ENCODE measurements at places on chromosomes 1 and 21.
A peak's percentile ranks its signal among the peaks of the same experiment; 100 is the strongest.

DNA sequence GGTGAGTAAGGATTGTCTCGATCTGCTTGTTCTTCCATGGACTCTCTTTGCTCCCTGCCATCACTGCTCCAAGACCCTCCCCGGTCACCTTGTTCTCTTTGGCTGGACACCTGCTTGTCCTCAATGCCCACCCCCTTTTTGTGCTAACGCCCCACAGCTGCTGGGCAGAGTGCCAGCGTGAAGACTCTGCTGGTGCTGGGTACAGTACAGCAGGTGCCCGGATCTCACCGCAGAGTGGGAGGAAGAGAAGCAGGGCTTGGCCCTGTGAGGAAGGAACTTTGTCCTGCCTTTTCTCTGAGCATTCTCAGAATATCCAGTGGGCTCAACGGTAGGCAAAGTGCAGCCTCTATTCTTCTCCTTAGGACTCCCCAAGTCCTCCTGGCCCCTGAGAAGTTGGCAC lies 90.1 kb downstream of the PLXNA2 start:
- no peak for DNase-seq

DNA sequence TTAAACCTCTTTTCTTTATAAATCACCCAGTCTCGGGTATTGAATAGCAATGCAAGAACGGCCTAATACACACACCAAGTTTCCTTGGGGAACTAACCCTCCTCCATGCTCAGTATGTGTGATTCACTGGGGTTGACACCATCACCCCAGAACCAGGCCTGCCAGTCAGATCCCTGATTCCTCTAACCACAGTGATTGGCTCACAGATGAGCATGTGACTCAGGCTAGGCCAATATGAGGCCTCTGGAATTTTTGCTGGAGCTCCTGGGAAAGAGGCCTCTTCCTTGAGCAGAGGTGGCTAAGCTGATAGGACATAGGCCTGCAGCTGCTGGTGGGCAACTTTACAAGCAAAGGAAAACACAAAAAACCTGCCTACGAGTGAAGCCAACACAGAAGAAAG lies 74.7 kb upstream of the ZBTB40 start:
- no peak for DNase-seq

DNA sequence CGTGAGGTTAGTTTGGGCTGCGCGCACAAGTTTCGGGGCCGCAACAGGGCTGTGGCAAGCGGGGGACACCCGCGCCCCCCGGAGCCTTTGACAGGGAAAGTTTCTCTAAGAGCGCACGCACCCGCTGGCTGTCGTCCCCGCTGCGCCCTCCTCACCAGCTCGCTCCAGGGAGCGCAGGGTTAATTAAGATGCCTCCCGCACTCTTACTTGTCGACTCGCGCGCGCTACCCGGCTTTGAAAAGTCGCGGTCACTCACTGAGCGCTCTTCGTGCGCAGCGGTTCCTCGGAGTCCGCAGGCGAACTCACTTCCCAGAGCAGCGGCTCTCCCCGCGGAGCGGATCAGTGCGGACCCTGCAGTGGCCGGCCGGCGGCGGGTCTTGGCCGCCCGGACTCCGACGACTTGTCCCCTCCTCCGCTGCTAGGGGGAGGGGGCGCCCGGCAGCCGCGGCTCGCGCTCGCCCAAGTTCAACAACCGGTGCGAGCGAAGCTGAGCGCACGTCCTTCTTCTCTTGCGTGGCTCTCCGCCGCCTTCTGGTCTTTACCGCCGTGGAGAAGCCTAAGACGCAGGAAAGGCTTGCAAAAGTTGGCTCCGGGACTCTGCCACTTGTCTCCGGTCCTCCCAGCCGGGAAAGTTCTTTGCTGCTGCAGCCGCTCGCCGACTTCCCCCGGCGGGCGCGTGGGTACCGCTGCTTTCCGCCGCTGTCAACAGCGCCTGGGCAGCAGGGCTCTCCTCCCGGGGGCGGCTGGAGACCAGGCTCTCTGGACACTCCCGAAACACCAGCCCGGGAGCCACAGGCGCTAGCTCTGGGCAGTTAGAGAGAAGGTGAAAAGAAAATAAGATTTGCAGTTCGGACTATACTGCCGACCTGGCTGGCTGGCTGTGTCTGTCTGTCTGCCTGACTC lies 506 bp downstream of the JUN start:
- peak; percentile 16 for DNase-seq

GRCh38 chr1:220879076-220879508 lies at the start of gene HLX:
TSS of gene HLX (plus strand) at chr1:220879443. CDS start at chr1:220879858, 415 bp downstream.
- no peak for DNase-seq
